ENCODE measurements at places on chromosomes 1 and 21.

GRCh38 chr1:201358596-201358995, 18.9 kb downstream of the TNNT2 start:
- DNase-seq: no peak

DNA sequence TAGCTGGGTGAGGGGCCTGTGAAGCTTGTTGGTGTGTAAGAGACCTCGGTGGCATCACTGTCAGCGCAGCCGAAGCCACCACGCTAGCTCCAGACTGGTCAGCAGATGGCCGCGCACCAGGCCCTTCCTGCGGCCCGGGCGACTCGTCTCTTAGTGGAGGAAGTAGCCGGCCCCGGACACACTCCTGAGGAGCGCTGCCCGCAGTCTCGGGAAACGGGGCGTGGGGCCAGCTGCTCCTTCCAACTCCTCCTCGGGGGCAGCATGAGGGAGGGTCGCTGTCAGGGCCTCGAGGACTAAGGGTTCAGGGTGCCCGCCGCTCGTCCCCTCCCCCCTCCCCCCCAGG, 20.4 kb downstream of the H3-3A start:
- no peak for DNase-seq

GRCh38 chr1:98452162-98452561, 209.4 kb upstream of the SNX7 start:
- no peak for DNase-seq

DNA sequence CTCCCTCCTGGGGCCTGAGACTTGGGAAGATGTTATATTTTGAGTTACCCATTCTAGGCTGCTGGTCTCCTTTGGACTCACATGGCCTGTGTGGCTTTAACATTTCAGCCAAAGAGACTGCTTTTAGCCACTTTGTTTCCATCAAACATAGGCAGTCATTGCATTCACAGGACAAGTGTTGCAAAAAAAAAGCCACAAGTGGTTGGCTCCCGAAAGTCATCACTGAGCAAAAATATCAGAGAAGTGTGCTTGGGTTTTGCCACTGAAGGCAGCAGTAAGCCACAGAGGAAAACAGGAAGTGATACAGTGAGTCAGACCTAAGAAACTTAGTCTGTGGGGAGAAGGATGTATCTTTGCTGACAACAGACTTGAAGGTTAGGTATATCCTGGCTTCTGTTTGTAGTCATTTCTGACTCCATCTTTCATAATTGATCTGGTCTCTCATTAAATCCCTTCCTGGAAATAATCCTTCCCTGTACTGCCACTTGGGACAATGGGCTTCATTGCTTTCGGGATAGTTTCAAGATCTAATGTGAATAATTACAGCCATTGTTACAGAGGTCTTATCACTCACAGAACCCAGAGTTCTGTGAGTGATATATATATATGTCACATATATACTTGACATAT, 80.9 kb downstream of the COLGALT2 start:
- peak; percentile 12 for DNase-seq

- DNase-seq: no peak
Observed at GRCh38 chr1:27306892-27307761, 14.8 kb upstream of the TMEM222 start.

GRCh38 chr1:93331412-93331811, 14.3 kb upstream of the DR1 start:
- DNase-seq: no peak

DNA sequence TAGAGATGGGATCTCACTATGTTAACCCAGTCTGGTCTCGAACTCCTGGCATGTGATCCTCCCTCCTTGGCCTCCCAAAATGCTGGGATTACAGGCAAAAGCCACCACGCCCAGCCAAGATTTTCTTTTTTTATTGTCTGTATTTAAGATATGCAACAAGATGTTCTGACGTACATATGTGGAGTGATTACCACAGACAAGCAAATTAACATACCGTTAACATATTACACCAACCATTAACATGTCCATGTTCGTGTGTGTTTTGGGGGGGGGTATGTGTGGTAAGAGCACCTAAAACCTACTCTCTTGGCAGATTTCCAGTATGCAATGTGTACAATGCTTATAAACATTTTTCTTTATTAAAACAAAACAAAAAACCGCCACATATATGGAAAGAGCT, 10.6 kb upstream of the KCNE2 start:
- no peak for DNase-seq

GRCh38 chr1:112882271-112882744, 73.7 kb downstream of the SLC16A1 start:
- no peak for DNase-seq

- no peak for DNase-seq
Observed at GRCh38 chr1:47751193-47751592, 246.0 kb downstream of the TRABD2B start.

DNA sequence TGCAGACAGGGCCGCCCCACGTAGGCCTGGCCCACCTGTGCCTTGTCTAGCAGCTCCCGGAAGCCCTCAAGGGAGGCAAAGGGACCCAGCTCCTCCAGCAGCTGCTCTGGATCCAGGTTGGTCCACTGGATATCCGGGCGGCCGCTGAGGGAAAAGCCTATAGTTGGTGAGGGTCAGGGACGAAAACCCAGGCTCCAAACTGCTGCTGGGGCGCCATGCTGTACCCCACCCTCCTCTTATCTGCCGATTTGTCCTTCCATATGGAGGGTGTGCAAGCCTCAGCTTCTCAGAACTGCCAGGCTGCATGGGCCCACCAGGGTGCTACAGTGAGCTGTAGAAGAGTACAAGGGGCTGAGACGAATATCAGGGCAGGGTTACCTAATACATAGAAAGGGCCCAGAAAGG, 12.2 kb downstream of the PTCH2 start:
- DNase-seq: no peak

- DNase-seq: no peak
Observed at GRCh38 chr1:19032701-19033514, 76.4 kb upstream of the IFFO2 start.

GRCh38 chr1:42748021-42748420, 8.0 kb upstream of the CLDN19 start:
- DNase-seq: no peak

- DNase-seq: no peak
Observed at GRCh38 chr1:92663775-92664174, 121.1 kb downstream of the EVI5 start.

- no peak for DNase-seq
Observed at GRCh38 chr1:109294481-109294880, 11.5 kb upstream of the PSRC1 start.

DNA sequence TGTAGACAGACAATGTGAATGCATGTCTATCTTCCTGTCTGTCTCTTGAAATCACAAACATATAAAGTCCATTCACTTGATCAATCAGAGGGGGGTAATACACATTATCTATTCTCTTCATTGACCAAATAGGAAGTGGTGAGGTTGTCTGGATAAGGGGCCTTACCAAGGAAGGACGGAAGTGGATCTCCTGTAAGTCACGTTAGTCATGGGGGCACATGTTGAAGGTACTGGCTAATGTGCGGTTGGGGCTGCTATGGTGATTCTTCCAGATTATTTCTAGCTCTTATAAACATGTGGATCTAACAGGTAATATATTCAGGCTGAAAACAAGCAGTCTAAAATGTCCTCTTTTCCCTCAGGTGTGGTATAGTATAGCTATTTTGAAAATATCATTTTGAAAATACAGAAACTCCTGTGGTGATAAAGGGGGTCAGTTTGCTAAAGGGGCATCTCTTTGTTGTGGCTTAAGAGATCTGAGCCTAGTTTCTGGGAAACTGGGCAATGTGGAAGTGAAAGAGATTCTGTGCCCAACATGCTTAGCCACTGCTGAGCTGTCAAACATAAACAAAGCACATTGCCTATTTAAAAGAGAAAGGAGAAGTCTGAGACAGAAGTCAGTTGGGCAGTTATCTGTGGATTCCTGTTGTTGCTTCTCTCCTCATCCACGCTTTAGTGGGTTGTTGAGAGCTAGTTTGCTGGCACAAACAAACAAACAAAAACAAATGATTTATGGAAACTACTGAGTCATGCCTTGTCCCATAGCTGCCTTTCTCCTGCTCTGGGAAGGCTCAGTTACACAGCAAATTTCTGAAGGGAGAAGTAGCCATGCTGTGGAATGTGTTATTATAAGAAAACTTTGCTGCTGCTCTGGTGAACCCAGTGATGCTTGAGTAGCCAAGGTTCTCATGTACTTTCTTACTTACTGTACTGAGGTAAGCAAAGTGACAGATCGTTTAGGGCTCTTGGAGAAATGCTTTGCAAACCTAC, 166.9 kb downstream of the HLX start:
- DNase-seq: no peak

DNA sequence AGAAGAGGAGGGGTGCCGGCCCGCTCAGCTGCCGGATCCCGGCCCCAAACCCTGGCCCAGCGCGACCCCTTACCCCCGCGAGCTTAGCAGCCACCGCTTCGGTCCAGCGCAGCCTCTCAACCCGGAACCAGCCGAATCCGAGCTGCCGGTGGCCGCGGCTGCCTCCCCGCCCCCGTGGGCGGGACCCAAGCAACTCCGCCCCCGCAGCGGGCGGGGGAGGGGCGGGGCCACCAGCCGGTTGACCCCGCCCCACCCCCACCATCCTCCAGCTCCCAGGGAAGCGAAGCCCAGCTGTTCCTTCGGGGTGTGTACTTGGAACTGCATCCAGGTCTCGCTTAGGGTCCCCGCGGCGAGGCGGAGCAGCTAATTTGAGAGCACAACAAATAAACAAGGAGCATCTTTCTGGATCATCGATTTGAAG, at the start of gene TRIM62:
Gene TRIM62, minus strand, starts transcription at position 123 of the 421 bp plus-strand sequence. CDS start 611 bp downstream, outside the sequence.
- peak; percentile 39 for DNase-seq

DNA sequence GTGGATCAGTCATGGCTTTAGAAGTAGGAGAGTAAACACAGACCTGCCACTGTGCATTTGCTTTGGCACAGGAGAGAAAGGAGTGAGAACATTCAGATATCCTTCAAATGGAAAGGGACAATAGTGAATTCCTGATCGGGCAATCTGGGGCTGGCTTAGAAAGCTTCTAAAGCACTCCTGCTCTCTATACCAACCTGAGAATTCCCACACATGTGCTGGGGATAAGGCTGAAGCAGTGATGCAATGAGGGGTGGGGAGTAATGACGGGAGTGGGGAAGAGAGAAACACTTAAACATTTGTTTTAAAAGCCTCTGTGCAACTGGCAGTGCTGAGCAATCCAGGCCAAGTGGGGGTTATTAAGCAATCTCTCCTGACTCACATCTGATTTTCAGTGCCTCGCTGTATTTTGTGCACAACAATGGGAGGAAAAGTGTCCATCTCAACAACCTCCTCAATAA, 108.8 kb downstream of the KIAA0319L start:
- no peak for DNase-seq

DNA sequence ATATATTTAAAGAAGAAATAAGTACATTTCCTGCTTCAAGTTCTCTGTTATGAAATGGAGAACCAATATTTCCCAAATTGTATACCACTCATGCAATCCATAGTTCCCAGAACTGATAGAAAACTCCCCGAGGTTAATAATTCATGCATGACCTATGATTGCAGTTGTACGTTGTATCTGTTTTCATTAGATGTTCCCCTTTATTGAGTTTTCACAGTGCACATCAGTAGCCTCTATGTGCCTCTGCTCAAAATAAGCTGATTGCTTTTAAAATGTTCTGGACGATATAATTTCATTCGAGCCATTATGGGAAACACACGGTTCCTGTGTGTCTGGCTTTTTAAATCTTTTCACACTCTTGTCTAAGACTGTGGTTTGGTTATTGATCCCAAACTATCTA, 253.1 kb upstream of the KIAA0040 start:
- DNase-seq: no peak

DNA sequence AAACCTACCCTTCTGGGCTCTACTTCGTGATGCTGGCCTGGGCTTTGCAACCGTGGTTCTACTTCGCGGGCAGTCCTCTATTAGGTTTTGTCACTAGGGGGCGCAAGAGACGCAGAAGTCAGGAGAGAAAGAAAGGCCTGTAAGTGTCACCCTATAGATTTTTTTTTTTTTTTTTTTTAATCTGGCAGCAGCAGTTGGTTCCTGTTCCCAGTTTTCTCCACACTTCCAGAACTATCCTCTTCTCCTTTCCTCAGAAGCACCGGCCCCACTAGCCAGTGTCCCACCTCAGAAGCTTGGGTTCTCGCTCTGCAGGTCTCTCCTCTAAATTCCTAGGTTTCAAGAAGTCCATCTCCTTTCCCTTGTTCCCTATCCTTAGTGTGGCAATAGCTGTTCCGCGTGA, 9.1 kb upstream of the LCE2D start:
- DNase-seq: no peak

DNA sequence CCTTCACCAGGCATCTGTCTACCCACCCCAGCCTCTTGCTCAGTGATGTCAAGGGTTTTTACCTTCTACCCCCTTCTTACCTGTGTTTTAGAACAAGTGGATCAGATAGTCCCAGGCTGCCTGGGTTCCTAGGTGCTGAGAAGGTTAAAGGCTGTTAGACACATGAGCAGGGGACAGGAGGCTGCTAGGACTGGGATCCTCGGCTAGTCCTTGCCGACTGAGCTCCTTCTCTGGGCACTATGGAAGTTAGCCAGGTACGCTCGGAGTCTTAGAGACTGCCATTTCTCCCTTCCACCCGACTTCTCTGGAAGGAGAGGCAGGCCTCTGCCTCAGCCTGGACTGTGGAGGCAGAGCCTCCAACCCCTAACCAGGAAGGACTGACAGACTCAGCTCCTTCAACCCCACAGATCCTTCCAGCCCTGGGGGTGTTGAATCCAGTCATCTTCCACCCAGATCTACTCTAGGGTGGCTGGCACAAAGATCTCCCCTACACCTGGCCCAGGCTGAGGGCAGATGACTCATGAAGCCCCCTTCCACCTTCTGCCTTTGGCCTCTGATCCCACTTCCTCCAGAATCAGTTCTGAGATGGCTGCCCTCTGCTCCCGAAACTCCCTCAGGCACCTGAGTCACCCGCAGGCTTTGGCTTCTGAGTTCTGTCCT, at the start of gene DYNLT4:
Gene DYNLT4, minus strand, starts transcription at position 648 of the 660 bp plus-strand sequence. CDS start 683 bp downstream, outside the sequence.
- no peak for DNase-seq

GRCh38 chr1:189637041-189637440, 840.6 kb downstream of the BRINP3 start:
- no peak for DNase-seq

GRCh38 chr1:5921671-5922070, 70.6 kb downstream of the NPHP4 start:
- no peak for DNase-seq

DNA sequence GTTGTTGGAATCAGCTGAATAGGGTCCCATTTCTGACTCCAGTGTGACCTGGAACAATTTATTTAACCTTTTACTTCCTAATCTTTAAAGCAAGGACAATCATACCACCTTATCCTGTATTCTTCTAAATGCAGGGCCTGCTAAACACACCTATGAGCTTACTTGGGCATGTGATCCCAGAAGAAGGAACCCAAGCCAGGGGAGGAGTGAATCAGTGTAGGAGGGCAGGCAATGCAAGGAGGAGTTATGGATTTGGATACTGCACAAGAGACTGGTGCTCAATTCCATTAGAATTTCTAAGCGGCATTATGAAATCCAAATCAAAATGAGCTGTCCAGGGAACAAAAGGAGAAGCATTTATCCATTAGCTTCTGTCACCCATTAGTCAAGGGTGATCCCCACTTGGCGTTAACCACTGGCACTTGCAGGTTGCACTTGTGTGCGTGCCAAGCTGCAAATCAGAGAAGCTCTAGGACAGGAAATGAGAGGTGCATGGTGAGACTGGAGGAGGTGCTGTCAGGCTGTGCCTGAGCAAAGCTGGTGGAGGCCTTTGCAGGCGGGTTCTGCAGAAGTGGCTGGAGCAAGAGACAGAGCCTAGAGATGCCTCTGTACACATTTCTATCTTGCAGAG, 297.2 kb upstream of the PLXNA2 start:
- no peak for DNase-seq

GRCh38 chr1:3945222-3945621, 45.1 kb upstream of the C1orf174 start:
- DNase-seq: no peak

GRCh38 chr1:14631421-14631820, 32.9 kb downstream of the KAZN start:
- DNase-seq: no peak

GRCh38 chr1:151993084-151993733, 450 bp downstream of the S100A10 start:
- no peak for DNase-seq

- no peak for DNase-seq
Observed at GRCh38 chr1:47507881-47508701, 70.2 kb downstream of the FOXD2 start.
